ENCODE measurements at places on chromosomes 6 and 20.

DNA sequence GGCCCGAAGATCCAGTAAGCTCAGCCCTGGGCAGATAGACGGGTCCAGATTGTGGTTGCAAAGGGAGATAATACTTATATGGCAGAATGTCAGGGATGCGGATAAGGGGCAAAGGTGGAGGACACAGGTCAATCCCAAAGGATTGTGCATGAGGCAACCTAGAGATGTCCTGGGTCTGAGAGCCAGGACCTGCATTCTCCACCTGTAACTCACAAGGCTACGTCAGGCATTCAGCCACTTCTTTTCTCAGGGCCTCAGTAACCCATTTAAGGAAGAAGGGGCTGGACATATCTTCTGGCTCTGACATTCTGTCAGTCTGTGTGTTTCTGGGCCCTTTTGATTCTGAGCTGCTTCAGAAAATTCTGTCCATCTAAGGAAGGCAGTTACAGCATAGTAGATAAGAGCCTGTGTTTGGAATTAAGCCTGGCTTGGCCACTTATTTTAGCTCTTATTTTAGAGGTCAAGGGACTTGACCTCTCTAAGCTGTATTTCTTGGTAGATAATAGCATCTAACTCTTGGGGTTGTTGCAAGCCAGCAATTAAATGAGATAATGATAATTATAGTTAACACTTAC lies 40.2 kb downstream of the CNBD2 start:
- no peak for DNase-seq

DNA sequence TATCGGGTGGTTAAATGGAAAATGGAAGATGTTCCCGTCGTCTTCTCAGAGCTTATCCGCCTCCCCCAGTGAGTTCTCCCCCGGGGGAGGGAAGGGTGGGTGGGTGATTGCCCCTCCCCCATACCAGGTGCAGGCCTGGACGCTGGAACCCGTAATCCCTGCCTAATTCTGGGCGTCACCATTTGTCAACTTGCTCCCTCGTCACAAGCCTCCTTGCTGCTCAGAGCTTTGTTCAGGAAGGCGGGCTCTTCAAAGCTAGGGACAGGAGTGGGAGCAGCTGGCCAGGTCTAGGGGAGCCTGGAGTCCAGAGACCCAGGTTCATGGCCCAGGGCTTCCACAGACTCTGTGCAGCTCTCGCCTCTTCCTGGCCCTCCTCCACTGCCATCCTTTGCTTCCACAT lies 25.6 kb downstream of the CDH22 start:
- DNase-seq: no peak

DNA sequence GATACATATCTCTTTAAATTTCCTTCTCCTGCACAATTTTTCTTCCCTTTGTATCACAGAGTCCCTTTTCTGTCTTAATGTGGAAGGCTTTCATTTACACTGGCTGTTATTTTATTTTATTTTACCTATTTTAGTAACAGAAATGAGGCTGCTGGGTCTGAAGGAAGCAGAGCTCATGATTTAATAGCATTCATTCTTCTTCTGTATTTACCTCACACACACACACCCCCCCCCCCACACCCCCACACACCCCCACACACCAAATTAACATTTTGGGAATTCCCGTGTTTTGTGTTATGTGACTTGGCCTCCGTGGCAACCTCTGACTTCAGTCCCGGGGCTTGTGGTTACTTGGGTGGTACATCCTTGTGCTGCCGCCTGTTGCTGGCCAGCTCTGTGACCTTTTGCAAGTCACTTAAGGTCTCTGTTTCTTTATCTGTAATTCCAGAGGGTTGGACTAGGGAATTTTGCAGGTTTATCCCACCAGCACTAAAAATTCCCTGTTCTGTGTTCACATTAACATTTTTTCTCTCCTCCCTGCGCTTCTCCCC lies 108.8 kb downstream of the TIAM2 start:
- DNase-seq: no peak

DNA sequence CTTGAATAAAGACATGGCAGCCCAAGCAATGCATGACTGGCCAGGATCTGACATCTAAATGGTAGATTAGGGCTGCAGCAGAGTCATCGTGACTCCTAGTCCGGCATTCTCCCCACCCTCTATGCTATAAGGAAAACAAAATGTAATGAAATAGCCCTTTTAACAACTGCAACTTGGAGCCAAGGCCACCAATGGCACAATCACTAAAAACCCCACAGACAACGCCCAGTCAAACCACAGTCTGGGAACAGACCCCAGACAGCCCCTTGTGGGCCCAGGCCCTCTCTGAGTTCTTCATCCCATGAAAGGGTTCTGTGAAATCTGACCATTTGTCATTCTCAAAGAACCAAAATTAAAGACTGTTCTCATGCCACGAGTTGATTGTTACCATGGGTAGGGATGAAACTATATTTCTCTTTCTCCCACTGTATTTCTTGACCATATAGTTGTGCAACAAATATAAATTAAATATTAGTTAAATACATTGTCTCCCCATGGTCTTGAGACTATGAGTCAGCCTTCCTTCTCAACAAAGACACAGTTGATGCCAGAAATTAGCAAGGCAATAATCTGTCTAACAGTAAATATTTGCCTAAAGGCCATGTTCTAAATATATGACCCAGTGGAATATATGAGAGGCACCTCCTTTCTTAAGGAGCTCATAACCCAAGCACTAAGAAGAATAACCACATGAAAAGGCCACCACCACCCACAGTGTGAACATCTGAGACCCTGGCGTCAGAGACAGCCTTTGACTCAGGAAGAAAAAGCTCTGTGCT lies 85.6 kb upstream of the SSTR4 start:
- DNase-seq: no peak

GRCh38 chr6:158226655-158227512 lies 58.7 kb downstream of the GTF2H5 start:
- DNase-seq: no peak

GRCh38 chr6:169885831-169886230 lies 134.4 kb downstream of the ERMARD start:
- DNase-seq: peak; percentile 8

GRCh38 chr20:16069389-16070010 lies 503.7 kb downstream of the KIF16B start:
- DNase-seq: no peak

- DNase-seq: peak; percentile 83
Observed at GRCh38 chr20:32017711-32018251, 7.5 kb downstream of the CCM2L start.
